ENCODE measurements at places on chromosomes 12 and 14. TPM values are rescaled to one million over a fixed set of nuclear protein-coding genes. Genes with fewer than 3 reads are reported as not detected.

The SIX6 gene
- not detected for total RNA-seq

The CIROP gene
- not detected for total RNA-seq

The GLIPR1 gene
- 0.79 TPM for total RNA-seq

The PLEKHH1 gene
- 16.4 TPM for total RNA-seq

The MORN3 gene
- 0.42 TPM for total RNA-seq

The DDX23 gene
- 49.3 TPM for total RNA-seq

The DCN gene
- total RNA-seq = 152 TPM

The CDK17 gene
- 9.9 TPM for total RNA-seq

The TAS2R46 gene
- total RNA-seq = 0.54 TPM

The SMCO3 gene
- total RNA-seq = 0.19 TPM

The LRP1-AS gene
- not detected for total RNA-seq

The HOXC6 gene
- 0.41 TPM for total RNA-seq

DNA sequence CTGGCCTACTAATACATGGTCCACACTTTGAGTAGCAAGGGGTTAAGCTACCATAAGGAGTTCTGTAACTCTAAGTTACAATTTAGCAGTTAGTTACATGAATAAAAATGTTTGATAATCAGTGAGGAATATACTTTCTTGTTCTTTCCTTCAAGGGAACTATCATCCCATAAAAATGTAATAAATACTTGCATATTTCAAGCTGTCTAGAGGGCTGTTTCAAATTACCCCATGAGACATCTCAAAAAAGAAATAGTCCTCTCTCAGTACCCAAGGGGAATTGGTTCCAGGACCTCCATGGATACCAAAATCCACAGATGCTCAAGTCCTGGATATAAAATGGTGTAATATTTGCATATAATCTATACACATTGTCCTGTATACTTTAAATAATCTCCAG is 48.7 kb upstream of the GNG2 start:
- no peaks in the 10 kb centered on the region for H3K36me3 ChIP-seq
- no peak overlapping the region for H3K27ac ChIP-seq
- H3K27me3 ChIP-seq = no peaks in the 10 kb centered on the region
- no peak for DNase-seq
- H3K4me3 ChIP-seq = no peak overlapping the region
- H3K4me1 ChIP-seq = no peaks in the 10 kb centered on the region

DNA sequence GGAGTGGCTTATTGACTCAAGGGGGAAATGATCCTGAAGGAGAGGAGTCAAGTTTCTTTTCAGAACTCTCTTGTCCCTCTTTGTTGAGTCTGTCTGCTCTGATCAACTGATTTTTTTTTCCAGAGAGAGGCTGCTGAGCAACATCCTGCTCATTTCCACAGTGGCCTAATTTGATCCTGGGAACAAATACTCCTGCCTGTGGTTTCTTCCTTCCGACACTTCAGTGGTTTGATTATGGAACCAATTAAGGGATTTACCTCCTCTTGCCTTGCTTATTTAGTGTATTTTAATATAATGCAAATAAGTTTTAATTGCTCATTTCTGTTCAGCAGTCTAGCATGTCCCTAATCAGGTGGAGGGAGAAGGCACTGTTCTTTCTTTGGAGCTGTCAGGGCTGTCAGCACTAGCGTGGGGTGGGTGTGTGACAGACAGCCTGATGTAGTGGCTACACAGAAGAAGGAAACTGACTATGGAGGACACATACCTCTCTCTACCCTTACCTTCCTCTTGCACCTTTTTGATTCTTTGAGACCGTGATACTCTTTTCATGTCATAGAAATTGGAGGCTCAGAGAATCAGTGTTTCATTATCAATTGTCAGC is 344.9 kb upstream of the STXBP6 start:
- no peaks in the 10 kb centered on the region for H3K4me1 ChIP-seq
- H3K27ac ChIP-seq = no peak overlapping the region
- H3K27me3 ChIP-seq = no peaks in the 10 kb centered on the region
- H3K36me3 ChIP-seq = no peaks in the 10 kb centered on the region
- no peak overlapping the region for H3K4me3 ChIP-seq

DNA sequence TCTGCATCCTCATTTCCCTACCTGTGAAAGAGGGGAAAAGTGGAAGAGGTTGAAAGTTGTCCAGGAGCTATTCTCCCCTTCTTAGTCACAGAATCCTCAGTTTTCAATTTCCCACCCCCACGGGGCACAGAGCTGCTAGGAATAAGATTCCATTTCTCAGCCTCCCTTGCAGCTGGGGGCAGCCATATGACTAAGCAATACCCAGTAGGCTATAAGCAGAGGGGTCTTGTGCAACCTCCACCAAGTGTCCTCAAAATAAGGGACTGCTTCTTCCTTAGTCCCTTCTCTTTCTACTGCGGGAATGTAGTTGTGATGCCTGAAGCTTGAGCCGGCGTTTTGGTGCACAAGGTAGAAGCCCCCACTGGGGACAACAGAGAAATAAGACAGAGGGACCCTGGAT is 40.9 kb downstream of the VWF start:
- no peak overlapping the region for H3K27ac ChIP-seq
- no peak overlapping the region for H3K4me3 ChIP-seq
- no peaks in the 10 kb centered on the region for H3K4me1 ChIP-seq
- DNase-seq = no peak
- H3K27me3 ChIP-seq = no peaks in the 10 kb centered on the region
- no peaks in the 10 kb centered on the region for H3K36me3 ChIP-seq

- no peaks in the 10 kb centered on the region for H3K36me3 ChIP-seq
- no peak overlapping the region for H3K27ac ChIP-seq
- no peaks in the 10 kb centered on the region for H3K4me1 ChIP-seq
- no peak for DNase-seq
- H3K27me3 ChIP-seq = peaks cover 6% of the 10 kb centered on the region
- H3K4me3 ChIP-seq = no peak overlapping the region
Measured at GRCh38 chr14:58915646-58916045, 272.8 kb upstream of the DAAM1 start.

DNA sequence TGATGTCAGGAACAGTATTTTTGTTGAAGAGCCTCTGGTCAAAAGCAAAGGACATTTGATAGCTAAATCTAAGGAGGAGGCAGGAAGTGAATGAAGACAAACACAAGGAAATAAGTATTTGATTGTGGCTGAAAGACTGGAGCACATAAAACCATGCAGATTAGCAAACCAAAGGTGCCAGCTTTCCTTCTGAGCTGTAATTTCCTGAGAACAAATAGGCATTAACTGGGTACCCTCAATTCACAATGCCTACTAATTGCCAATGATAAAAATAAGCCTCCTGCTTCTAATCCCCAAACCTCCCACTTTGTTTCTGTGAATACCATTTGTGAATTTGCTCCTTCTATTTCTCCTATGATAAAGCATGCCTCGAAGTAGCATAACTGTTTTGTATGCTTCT is 1279.6 kb upstream of the USP15 start:
- H3K27ac ChIP-seq = no peak overlapping the region
- DNase-seq = no peak
- H3K4me3 ChIP-seq = no peak overlapping the region
- H3K27me3 ChIP-seq = no peaks in the 10 kb centered on the region
- no peaks in the 10 kb centered on the region for H3K36me3 ChIP-seq

DNA sequence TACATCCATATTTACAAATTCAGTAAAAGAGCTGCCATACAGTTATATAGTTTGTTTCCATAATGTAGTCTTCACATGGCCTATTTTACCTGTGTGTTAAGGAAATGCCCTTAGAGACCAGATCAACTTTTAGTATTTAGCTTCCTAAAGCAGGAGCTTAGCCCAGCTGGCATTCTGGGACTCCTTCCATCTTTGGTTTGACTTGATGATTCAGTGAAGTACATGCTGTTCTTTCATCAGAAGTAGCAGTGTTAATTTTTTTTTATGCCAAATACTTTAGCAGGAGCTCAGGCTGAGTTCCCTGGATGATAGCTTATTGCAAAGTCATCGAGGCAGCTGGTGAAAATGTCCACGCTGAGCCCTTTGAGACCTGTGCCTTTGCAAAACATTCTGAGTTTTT is 101.0 kb downstream of the FOXG1 start:
- H3K36me3 ChIP-seq = no peaks in the 10 kb centered on the region
- no peak overlapping the region for H3K27ac ChIP-seq
- no peak overlapping the region for H3K4me3 ChIP-seq
- DNase-seq = no peak
- H3K27me3 ChIP-seq = no peaks in the 10 kb centered on the region
- no peaks in the 10 kb centered on the region for H3K4me1 ChIP-seq

GRCh38 chr14:38285962-38286361 is 30.1 kb upstream of the CLEC14A start:
- H3K4me1 ChIP-seq = no peaks in the 10 kb centered on the region
- no peak for DNase-seq
- H3K27ac ChIP-seq = no peak overlapping the region
- H3K4me3 ChIP-seq = no peak overlapping the region

DNA sequence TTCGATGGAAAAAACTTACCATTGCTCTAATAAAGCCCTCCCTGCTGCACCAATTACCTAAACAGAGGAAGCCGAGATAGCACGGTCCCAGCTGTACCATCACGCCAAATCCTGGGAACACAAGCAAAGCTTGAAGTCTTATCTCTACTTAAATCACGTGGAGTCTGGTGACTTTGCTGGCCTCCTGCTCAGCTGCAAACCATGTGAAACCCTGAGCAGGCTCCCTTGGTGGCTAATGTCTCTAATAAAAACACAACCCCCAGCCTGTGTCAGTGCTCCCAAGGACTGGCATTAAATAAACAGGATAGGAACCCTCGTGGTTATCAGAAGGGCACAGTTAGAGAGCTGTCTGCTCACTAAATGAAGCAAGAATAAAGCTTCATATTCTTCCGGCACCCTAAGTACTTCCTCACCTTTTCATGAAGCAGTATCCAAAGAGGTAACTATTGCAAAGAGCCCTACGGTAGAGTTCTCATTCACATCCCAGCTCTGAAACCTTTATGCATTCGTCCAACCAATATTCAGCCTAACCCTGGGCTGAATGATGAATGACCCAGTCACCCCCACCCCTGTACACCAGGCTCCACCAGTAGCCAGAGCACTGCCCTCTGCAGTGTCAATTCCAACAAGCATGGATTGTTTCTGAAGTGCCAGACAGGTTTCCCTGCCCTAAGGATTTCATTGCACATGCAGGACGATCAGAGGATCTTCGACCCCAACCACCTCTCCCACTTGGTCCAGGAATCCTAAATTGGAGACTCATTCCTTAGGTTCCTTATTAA is 452.7 kb upstream of the TMPO start:
- H3K27ac ChIP-seq = no peak overlapping the region
- no peak overlapping the region for H3K4me3 ChIP-seq
- no peak for DNase-seq
- H3K27me3 ChIP-seq = no peaks in the 10 kb centered on the region

- no peak for DNase-seq
- no peak overlapping the region for H3K27ac ChIP-seq
- H3K4me3 ChIP-seq = no peak overlapping the region
- H3K36me3 ChIP-seq = no peaks in the 10 kb centered on the region
- no peaks in the 10 kb centered on the region for H3K4me1 ChIP-seq
Measured at GRCh38 chr14:91273885-91274273, 29.4 kb upstream of the GPR68 start.

- no peak overlapping the region for H3K4me3 ChIP-seq
- H3K4me1 ChIP-seq = no peaks in the 10 kb centered on the region
- no peak overlapping the region for H3K27ac ChIP-seq
Measured at GRCh38 chr12:65595016-65595560, 229.2 kb upstream of the HMGA2 start.

- H3K36me3 ChIP-seq = peaks cover 4% of the 10 kb centered on the region
- H3K27ac ChIP-seq = no peak overlapping the region
- no peak for DNase-seq
- no peaks in the 10 kb centered on the region for H3K4me1 ChIP-seq
- no peak overlapping the region for H3K4me3 ChIP-seq
Measured at GRCh38 chr14:75032939-75033338, 18.3 kb downstream of the MLH3 start.

GRCh38 chr14:84458881-84459280 is 1071.1 kb upstream of the FLRT2 start:
- no peak for DNase-seq
- H3K4me1 ChIP-seq = no peaks in the 10 kb centered on the region
- no peaks in the 10 kb centered on the region for H3K36me3 ChIP-seq
- H3K4me3 ChIP-seq = no peak overlapping the region

DNA sequence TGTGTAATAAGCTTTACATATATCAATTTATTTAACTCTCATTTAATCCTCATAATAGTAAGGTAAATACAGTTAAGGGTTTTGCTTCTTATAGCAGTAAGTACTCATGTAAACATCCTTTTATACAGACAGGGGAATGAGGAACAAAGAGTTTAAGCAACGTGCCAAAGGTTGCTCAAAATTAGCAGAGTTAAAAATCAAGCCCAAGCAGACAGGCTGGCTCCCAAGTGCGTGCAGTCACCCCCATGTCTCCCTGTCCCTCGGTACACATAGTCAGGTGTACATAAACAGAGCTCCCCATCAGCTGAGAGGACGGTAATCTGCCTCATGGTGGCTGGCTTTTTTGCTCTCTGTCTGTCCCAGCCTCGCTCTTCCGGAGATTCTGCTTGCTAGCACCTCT is 126.4 kb downstream of the DERA start:
- no peak for DNase-seq

GRCh38 chr12:54625598-54625997 is 9.1 kb downstream of the LACRT start:
- DNase-seq = no peak
- H3K4me1 ChIP-seq = no peaks in the 10 kb centered on the region
- H3K36me3 ChIP-seq = no peaks in the 10 kb centered on the region
- H3K27me3 ChIP-seq = no peaks in the 10 kb centered on the region
- H3K27ac ChIP-seq = no peak overlapping the region

DNA sequence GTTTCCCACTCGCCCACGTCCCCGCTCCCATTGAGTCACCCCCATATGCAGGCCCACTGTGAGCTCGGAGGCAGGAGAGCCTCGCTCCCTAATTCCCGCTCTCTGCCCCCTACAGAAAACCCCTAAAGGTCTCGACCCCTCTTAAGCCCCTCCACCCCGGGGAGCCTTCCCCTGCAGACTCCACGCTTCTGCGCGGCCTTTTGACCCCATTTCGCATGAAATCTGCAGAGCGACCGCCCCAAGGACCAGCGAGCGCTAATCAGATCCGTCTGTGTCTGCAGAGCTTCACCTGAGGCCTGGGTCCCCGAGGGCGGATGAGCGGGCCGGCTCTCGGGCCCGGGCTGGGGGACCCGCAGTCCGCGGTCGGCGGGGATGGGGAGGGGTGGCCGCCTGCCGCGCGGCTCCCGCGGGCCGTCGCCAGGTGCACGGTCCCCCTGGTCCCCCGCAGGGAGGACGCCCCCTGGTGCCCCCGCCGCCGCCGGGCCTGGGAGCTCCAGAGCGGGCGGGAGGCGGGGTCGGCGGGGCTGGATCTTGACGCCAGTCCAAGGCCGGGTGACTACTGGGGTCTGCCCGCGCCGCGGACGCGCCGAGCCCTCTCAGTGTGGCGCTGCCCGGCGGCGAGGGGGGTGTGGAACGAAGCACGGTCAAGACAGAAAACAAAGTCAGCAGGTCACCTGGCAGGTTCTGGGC is 10.1 kb downstream of the BMP4 start:
- peak overlapping the region; percentile 23 for H3K4me3 ChIP-seq
- H3K36me3 ChIP-seq = no peaks in the 10 kb centered on the region
- H3K4me1 ChIP-seq = no peaks in the 10 kb centered on the region
- no peaks in the 10 kb centered on the region for H3K27me3 ChIP-seq
- peak; percentile 42 for DNase-seq

GRCh38 chr12:2256915-2257314 is 204.1 kb downstream of the CACNA1C start:
- H3K36me3 ChIP-seq = no peaks in the 10 kb centered on the region
- no peak for DNase-seq
- no peak overlapping the region for H3K27ac ChIP-seq
- no peaks in the 10 kb centered on the region for H3K27me3 ChIP-seq
- H3K4me1 ChIP-seq = no peaks in the 10 kb centered on the region
